WTC11 (cell line): ENCODE measurements at places on chromosomes 6 and 20.

- no peak for DNase-seq
- no peak overlapping the region for H3K27ac ChIP-seq
- peaks cover 2% of the 10 kb centered on the region for H3K27me3 ChIP-seq
- H3K4me3 ChIP-seq, result no peak overlapping the region
- peaks cover 26% of the 10 kb centered on the region for H3K36me3 ChIP-seq
These were observed 100.8 kb upstream of the GPR6 start for GRCh38 chr6:109877028-109878004.

GRCh38 chr20:49032455-49032854, 13.7 kb upstream of the CSE1L start:
- no peak overlapping the region for H3K4me3 ChIP-seq
- H3K4me1 ChIP-seq, result no peaks in the 10 kb centered on the region
- no peaks in the 10 kb centered on the region for H3K27me3 ChIP-seq
- DNase-seq, result no peak
- peaks cover 29% of the 10 kb centered on the region for H3K36me3 ChIP-seq

DNA sequence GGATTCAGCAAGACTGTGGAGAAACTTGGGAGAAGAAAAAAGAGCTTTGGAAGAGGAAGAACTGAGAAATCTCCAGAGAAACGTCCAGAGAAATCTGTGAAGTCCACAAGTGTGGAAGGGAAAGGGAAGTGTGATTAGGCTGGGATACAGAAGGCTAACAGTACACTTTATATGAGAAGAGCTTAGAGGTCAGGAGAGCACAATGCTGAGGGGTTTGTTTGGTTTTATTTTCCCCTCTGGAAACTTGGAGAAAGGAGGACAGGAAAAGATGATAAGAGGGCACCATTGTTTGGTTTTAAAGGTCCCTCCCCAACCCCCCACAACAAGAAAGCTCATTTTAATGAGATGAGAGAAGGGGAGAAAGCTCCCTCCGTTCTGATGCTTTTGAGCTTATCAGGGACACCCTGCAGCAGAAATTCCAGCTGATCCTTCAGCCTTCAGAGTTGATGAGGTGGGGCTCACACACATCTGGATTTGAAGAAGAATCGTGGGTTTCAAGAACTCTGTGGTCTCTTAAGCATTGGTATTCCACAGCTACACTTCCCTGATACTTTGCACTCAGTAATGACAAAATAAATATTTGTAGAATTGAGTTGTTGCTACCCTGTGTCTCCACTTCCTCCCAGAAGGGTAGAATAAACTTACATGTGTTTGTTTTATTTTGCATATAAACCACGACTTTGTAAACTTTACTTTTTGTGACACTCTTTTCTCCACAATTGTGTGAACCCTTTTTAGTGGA, 1.9 kb downstream of the NT5E start:
- peaks cover 79% of the 10 kb centered on the region for H3K27me3 ChIP-seq
- H3K4me3 ChIP-seq, result no peak overlapping the region
- H3K27ac ChIP-seq, result no peak overlapping the region
- peaks cover 13% of the 10 kb centered on the region for H3K4me1 ChIP-seq
- DNase-seq, result no peak

- H3K27ac ChIP-seq, result no peak overlapping the region
- no peak overlapping the region for H3K4me3 ChIP-seq
- no peak for DNase-seq
- peaks cover 6% of the 10 kb centered on the region; the same call in 1 of the 2 replicates for H3K27me3 ChIP-seq
These were observed 20.3 kb downstream of the SLC22A2 start for GRCh38 chr6:160238278-160238711.

- H3K36me3 ChIP-seq, result peaks cover 24% of the 10 kb centered on the region; the same call in 1 of the 2 replicates
- H3K4me3 ChIP-seq, result no peak overlapping the region
- H3K4me1 ChIP-seq, result peaks cover 75% of the 10 kb centered on the region
These were observed 266.9 kb downstream of the UST start for GRCh38 chr6:149013586-149014344.

DNA sequence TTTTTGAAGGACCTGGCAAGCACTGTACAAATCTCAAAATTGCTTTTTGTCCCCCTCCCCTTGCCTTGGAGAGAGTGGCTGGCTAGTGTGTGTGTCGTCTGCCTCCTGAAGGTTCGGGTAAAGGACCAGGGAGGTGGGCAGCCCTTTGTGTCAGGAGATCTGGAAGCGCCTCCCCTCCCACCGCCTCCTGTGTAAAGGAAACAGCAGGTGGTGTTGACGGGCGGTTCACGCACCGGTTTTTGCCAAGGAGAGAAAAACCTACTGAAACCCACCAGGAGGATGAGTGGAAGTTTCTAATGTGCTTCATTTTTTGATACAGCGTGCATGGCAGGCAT, 1.2 kb downstream of the ENTPD6 start:
- no peaks in the 10 kb centered on the region; the same call in 1 of the 2 replicates for H3K27me3 ChIP-seq
- peak overlapping the region; percentile 96 for H3K4me3 ChIP-seq
- H3K36me3 ChIP-seq, result no peaks in the 10 kb centered on the region
- no peak for DNase-seq
- no peak overlapping the region for H3K27ac ChIP-seq
- peaks cover 32% of the 10 kb centered on the region for H3K4me1 ChIP-seq
